Right ventricle myocardium superior (tissue), 1 donor: ENCODE measurements at places on chromosomes 7 and 10. TPM values are rescaled to one million over a fixed set of nuclear protein-coding genes. Genes with fewer than 3 reads are reported as not detected.

Gene ZNF487
- total RNA-seq, result 2.0 TPM

Gene MKX
- total RNA-seq, result not detected

Gene SRRM3
- total RNA-seq, result 16.3 TPM

Gene GFRA1
- total RNA-seq, result 5.9 TPM

Gene IDI2
- total RNA-seq, result 0.16 TPM

Gene PNLIPRP2
- not detected for total RNA-seq

Gene LRMDA
- 26.3 TPM for total RNA-seq

Gene LIPN
- not detected for total RNA-seq

Gene SLC39A12
- not detected for total RNA-seq

Gene PKD2L1
- not detected for total RNA-seq

Gene LRRC18
- total RNA-seq, result not detected
